D721Med (cell line): ENCODE measurements at places on chromosomes 2 and 18.

GRCh38 chr2:216765761-216766262, 70.5 kb upstream of the IGFBP5 start:
- DNase-seq = no peak

DNA sequence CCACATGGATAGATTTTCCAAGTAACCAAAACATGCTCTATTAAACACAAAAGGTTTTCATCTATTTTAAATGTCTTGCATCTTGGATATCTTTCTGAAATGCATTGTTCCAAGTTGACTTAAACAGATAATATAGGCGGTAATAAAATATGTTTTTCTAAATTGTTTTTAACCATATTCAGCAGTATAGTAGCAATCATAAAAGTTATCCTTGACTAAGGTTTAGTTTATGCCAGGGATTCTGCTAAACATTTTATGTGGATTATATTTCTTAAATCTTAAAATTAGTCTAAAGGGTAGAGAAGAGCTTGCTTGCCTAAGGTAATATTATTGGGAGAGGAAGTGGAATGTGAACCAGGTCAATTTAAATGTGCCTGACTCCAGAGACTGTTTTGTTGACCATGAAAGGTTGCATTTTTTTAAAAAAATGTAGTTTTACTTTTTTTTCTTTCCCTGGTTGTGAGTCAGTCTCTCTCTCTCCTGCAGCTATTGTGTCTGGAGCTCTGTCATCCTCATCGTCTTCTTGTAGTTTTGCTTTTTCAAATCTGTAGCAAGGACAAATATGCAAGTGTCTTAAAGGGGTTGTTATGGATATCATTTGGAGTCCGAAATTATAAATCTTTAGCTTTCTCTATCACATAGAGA, 309.1 kb upstream of the COL3A1 start:
- no peak for DNase-seq

DNA sequence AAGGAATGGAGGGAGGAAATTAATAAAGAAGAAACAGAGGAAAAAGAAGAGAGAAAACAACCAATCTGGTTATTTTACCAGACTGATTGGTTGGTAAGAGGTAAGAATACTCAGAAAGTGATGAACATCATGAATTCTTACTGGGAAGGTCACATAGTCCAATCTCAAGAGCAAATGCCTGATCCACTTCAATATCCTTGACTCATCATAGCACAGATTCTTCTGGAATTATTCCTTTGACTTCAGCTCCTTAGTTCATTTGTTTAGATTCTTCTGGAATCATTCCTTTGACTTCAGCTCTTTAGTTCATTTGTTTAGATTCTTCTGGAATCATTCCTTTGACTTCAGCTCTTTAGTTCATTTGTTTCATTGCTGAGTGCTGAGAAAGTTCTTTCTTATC, 2030.6 kb upstream of the CELF4 start:
- no peak for DNase-seq

- DNase-seq = no peak
These were observed 245.1 kb downstream of the NEDD4L start for GRCh38 chr18:58288921-58289797.

- DNase-seq = no peak
These were observed 4.3 kb upstream of the RAB6C start for GRCh38 chr2:129975016-129975774.

- DNase-seq = no peak
These were observed 177.3 kb downstream of the TMEM247 start for GRCh38 chr2:46656640-46657039.

DNA sequence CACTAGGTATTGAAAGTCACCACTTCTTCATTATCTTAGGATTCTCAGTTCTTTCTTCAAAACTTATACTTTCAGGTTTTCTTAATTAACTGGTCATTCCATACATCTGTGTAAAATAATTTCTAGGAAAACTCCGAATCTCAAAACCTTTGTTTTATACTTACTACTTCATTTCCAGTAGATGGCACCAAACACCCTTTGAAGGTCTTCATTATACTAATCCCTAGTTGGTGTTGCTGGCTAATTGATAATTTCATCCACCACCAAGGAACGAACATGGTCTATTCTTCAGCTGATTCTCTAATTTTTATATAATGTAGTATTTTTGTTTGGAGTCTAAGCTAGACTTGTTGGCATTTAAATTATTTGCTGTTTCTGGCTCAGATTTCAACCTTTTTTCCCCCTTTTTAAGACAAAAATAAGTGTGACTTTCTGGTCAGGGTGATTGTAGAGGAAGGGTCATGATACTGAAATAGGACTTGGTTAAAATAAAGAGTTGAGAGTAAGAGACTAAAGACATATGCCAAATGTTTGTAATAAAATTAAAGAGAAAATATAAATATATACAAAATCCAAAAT, 2.8 kb upstream of the MXD1 start:
- no peak for DNase-seq

GRCh38 chr18:23453680-23454058, 582 bp downstream of the RIOK3 start:
- no peak for DNase-seq

- no peak for DNase-seq
These were observed 448.1 kb downstream of the TSN start for GRCh38 chr2:122203523-122203922.

GRCh38 chr2:134683561-134684112, 35.2 kb downstream of the TMEM163 start:
- no peak for DNase-seq

GRCh38 chr2:8253781-8254180, 428.1 kb upstream of the ID2 start:
- no peak for DNase-seq

GRCh38 chr18:57444301-57444759, 9.2 kb downstream of the ONECUT2 start:
- no peak for DNase-seq

GRCh38 chr2:177816766-177817165, 255.8 kb downstream of the PDE11A start:
- DNase-seq = no peak

DNA sequence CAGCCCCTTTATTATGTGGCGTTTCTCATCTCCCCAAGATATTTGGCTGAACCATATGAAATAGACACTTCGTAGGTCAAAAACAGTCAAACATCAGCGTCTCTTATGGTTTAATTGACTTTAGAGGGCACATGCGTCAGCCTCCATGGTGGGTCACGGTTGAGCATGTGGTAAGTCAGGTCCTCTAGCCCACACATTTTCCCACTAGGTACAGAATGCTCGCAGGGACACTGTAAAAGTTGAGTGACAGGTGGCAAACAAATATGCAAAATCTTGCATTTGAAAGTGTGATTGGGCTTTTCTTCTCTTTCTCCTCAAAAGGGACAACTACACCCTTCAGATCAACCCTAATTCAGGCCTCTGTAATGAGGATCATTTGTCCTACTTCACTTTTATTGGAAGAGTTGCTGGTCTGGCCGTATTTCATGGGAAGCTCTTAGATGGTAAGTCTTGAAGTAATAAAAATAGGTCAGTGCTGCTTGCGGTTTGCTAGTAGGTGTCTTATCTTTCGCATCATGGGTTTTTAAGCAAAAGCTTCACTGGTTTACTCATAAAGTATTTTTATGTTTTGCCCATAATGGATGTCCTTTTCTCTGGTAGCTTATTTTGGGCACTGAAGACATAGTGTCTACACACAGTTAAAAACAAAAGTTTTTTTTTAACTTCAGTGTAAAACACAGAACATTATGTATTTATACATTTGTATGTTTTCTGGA, 261.3 kb downstream of the ALPK2 start:
- DNase-seq = no peak

- DNase-seq = no peak
These were observed 621.7 kb upstream of the ACVR2A start for GRCh38 chr2:147223119-147223518.

DNA sequence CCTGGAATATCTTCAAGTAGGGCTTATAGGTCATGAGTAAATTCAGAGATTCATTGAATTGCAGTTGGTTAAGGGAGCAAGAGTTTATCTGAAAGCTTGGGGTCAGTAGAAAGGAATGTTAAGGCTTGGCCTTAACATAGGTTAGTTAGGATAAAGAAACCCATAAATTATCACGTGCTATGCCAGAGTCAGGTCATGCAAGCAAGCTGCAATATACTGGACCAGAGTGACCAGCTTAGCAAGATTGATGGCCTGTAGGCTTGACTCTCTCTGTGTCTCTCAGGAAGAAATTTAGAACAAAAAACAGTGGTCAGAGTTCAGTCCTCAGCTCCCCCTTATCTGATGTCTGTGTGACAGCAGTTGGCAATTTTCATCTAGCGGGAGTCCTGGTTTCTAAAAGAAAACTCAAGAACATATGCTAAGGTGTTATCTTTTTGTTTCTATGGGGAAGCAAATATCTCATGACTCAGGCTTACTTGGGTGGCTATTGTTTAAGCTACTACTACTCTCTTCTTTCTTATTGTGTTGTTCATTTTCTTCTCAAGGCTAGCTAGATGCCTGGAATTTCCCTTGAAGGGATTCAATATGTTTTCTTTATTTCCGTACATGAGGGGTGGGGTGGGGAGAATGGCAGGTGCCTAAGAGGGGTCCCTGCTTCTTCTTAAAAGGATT, 28.7 kb upstream of the MARCO start:
- DNase-seq = no peak

DNA sequence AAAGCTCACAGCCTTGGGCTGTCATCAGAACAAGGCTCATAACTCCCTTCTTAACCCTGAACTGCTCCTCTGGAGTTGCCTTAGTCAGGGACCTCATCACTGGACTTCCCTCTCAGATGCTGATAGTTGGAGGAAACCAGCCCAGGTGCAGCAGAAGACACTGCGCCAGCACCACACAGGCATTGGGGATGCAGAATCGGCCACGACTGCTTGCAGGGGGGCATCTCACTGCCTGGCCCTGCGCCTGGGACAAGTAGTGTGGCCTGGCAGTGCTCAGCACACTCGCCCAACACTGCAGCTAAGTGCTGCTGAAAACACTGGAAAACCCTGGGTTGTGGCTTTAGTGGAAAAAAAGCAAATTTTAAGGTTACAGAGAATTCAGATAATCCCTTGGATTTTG, 68.7 kb downstream of the NCK2 start:
- DNase-seq = no peak

DNA sequence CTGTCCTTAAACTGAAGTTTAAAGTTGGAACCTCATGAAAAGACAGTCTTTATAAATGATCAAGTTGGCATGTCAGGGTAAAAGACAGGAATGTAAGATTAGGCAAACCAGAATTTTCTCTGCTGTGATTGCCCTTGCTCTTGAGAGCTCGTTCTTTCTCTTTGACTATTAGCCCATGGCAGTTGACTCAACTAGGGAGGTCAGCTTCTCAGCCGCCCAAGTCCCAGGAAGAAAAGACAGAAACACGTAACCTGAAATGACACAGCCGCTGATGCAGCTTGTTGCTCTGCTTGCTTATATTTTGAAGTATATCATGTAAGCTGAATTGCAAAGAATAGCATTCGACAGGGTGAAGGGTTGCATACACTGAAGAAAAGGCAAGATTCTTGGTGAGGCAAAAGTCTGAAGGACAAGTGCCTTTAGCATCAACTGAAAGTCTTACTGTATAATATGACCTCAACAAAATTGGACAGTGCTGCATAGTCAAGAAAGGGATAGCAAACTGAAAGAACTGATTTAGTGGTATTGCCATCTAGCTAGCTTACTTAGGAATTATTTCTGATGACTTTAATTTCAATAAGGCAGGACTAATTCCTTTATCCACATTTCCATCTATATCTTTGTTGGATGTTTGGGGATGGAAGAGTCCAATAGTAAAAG, 54.7 kb downstream of the ARHGAP15 start:
- DNase-seq = no peak

DNA sequence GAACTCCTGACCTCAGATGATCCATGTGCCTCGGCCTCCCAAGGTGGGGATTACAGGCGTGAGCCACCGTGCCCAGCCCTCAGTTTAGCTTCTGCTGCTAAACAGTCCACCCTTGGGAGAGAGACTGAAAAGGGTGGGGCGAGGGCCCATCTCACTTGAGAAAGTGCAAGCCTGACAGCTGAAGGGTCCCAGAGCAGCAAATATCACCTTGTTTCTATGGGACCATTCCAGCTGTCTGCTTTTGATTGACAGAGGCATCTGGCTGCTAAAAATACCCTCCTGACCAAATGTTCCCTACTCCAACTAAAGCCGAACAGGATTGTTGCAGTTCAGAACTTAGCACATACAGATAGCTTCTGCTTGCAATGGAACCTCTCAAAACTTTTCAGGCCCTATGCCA, 436 bp upstream of the SMYD1 start:
- no peak for DNase-seq

- no peak for DNase-seq
These were observed 117.6 kb downstream of the INHBB start for GRCh38 chr2:120463527-120463926.
